ENCODE measurements at places on chromosomes 3 and 15.

DNA sequence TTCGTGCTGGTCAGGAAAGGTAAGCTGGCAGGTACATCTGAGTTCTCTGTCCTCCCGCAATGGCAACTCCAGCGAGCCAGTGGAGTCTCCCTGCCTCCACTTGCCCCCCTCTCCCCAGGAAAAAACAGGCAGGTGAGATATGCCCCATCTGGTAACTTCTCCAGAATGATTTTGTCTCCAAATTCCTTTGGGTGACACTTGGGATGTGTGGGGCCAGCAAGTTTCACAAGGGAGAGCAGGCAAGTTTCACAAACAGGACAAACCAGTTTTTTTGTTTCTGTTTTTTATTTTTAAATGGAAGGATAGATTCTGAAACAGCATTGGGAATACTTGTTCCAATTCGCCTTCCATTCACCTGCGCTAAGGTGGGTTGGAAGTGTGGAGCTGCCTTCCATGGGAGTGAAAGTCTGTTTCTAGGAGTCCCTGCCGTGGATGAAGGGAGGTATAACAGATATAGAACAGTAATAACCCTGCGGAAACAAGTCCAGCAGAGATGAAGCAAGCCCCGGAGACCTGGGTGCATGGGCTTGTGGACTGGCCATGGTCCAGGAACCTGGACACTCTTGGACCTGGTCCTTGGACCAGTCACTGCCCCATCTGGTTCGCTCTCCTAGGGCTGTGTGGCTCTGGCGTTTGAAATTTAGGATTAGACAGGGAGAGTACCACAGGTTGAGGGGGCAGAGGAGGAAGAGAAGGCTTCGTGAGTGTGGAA lies 22.9 kb upstream of the KIF23 start:
- no peak for DNase-seq

DNA sequence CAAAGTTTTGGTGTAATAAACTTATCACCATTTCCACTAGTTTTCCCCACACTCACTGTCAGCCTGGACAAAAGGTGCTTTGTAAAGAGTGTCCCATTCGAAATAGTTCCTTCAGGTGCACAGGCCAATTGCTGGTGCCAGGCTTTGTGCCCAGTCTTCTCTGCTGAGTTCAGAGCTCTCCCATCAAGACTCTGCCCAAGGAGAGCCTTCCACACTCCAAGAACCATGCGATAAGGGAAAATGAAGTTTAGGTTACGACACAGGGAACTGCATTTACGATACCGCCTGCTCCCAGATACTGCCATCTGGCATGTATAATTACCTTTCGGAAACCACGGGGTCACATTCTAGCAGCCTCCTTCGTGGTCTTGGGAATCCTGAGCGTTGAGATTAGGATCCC lies 379.6 kb downstream of the MECOM start:
- no peak for DNase-seq

DNA sequence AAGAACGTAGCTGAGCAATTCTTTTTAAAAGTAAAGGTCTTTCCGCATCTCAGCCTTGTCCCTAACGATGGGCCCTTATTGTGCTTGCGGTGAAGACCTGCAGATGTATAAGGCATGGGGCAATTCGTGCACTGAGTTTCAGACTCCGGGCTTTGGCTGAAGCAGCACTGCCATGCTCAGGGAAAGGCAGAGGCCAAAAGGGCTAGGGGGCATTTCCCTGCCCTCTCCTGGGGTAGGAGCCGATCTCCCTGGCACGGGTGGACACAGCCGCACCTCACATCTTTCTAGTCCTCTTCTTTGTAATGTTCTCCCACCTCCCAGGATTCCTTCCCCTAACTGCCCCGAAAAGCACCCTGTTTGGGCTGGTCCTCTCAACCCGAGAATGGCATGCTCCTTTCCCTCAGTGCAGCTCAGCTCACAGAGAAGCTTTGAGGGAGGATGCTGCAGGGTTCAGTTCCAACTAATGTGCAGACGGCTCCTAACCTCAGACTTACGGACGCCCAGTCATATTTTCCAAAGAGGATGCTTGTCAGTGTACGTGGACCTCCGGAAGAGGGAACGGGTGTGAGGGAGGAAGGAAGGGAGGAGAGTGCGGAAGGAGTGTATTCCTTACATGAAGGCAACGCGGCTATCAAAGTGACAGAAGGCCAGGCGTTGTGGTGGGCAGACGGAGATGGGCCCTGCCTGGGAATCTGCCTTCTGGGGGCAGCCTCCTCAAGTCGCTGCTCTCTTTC lies 61.2 kb downstream of the SYNM start:
- DNase-seq = no peak

GRCh38 chr3:10494180-10494579 lies 11.2 kb downstream of the ATP2B2 start:
- no peak for DNase-seq

DNA sequence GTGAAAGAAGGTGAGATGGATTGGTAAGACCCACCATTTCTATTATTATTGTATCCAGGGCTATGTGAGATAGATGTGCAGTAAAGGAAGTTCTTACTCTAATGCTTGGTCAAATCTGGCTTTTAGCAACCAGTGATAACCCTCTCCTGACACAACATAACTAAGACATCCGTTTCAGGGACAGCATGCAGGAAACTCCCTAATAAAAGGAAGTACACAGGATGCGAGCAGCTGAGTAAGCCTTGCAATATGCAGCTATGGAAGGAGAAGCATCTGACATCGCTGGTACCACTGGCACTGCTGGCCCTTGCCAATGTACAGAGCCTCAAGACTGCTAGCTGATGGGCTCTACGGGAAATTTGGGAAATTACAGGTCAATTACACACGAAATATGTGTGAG lies 662.3 kb downstream of the NR2F2 start:
- DNase-seq = no peak

DNA sequence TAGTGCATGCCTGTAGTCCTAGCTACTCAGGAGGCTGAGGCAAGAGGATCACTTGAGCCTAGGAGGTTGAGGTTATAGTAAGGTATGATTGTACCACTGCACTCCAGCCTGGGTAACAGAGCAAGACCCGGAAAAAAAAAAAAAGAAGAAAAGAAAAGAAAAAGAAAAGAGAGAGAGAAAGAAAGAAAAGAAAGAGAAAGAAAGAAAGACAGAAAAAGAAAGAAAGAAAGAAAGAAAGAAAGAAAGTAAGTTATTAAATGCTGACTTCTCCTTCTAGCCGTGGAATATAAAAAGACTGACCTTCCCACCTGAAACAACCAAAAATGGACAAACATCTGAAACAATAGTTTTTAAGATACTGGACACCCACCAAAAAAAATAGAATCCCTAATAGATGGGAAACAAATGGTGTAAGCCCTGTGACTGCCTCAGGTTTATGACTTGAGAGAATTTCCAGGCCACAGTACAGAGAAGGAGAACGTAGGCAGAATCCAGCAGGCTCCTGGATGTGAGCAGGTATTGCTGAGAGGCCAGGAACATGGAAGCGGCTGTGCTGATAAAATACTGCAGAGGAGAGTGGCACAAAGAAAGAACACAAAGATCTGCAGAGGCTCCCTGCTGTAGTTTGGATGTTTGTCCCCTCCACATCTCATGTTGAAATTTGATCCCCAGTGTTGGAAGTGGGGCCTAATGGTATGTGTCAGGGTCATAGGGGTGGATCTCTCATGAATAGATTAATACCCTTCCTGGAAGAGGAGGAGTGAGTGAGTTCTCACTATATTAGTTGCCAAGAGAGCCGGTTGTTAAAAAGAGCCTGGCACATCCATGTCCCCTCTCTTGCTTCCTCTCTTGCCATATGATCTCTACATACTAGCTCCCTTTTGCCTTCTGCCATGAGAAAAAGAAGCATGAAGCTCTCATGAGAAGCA lies 41.8 kb upstream of the PRSS50 start:
- DNase-seq = no peak

DNA sequence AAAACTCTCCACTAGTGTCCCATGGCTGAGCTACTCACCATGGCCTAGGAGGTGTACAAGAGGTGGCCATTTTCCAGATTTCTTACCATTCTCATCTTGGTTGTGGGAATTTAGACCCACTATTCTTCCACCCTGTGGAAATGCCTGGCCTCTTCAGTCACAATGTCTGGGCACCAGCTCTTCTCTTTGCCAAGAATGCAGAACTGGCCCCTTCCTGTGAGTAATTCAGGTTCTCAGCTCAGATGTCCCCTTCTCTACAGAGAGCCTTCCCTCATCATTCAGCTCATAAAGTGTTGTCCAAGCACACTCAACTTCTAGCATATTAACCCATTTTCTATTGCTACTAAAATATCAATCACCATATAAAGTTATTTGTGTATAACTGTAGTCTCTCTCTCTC lies 575.5 kb upstream of the KCNMB2 start:
- DNase-seq = no peak

- peak; percentile 15 for DNase-seq
These were observed 205.9 kb upstream of the IGF1R start for GRCh38 chr15:98442379-98442833.

DNA sequence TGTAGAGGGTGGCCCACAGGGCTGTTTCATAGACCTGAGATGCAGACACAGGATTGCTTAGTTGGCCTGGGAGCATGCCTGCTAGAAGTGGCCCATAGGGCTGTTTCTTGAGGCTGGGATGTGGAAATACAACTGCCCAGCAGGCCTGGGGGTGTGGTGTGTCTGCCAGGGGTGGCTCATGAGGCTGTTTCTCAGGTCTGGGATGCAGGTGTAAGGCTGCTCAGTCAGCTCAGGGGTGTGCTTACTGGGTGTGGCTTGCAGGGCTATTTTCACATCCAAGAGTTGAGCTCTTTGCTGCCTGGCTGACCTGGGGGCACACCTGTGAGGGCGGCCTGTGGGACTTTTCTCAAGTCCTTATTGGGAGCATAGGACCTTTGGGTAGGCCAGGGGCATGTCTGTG lies 131.3 kb downstream of the DOCK3 start:
- DNase-seq = no peak

DNA sequence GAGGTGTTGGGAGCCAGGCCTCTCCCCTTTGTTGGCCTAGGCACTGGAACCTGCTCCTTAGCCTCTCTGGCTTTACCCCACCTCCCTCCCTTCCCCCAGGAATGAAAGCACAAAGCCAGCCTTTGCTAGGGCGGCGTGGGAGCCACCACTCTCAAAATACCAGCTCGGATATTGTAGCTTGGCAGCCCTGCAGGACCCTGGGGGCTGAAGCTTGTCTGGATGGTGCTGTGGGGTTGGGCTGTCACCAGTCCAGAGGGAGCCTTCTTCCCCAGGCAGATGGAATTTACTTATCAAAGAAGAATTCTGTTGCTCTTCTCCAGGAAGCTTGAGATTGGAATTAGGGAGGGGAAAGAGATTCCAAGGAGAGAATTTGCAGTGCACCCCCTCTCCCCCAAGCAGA lies 14.9 kb upstream of the GRM2 start:
- DNase-seq = no peak

GRCh38 chr3:63808633-63809032 lies 10.5 kb upstream of the C3orf49 start:
- DNase-seq = no peak

GRCh38 chr3:161230621-161231171 lies 9.6 kb downstream of the NMD3 start:
- DNase-seq = no peak

GRCh38 chr3:16456784-16457415 lies 56.6 kb downstream of the RFTN1 start:
- no peak for DNase-seq

DNA sequence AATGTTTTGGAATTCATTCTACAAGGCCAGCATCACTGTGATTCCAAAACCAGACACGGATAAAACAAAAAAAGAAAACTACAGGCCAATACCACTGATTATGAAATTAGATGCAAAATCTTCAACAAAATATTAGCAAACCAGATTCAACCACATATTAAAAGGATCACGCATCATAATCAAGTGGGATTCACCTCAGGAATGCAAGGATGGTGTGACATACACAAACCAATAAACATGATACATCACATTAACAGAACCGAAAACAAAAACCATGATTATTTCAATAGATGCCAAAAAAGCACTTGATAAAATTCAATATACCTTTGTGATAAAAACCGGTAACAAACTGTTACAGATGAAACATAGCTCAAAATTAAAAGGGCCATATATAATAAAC lies 48.9 kb downstream of the DLG1 start:
- DNase-seq = no peak

GRCh38 chr3:11847607-11848006 lies 922 bp upstream of the TAMM41 start:
- no peak for DNase-seq

DNA sequence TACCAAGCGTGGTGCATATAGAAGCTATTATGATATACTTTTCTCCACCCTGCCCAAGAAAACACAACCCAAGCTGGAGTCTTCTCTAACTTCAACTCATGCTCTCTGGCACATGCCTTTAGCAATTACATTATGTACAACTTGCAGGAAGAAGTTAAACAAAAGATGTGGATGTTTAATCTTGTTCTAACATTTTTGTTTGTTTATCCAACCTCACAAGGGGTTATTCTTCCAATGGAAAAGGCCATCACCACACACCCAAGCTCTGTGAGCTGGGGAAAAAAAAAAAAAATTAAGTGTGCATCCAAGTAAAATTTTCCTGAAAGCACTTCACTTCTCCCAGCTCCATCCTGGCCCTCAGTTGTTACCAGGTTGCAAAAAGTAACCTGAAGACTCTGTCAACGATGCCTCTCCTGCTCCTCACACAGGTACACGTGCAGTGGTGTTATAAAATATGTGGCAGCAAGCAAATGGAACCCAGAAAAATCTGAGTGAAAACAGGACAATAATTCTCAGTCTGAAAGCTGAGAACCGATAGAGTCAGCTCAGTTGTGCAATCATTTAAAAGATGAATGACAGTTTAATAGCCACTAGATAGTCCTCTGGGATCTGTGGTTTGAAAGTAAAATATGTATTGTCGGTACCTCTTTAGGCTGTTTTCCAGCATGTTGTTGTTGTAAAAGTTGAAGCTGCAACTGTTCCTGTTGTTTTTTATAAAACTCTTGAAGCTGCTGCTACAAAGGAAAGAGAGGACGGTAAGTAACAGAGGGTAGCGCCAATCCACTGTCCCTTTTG lies 531.4 kb downstream of the FOXP1 start:
- DNase-seq = no peak

DNA sequence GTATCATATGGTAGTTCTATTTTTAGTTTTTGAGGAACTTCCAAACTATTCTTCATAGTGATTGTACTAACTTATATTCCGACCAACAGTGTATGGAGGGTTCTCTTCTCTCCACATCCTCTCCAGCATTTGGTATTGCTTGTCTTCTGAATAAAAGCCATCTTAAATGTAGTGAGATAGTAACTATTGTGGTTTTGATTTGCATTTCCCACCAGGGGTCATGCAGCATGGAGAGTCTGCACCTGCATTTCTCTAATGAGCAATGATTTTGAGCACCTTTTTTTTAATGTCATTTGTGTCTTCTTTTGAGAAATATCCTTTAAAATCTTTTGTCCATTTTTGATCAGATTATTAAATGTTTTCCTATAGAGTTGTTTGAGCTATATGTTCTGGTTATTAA lies 718.5 kb downstream of the ZBBX start:
- DNase-seq = no peak
